Stimulated activated CD8-positive, alpha-beta memory T cell treated with anti-CD3 and anti-CD28 coated beads, Interleukin-7, amount 100 ng/mL, for 24 hours (primary cell): ENCODE measurements at places on chromosomes 3 and 15.

GRCh38 chr3:98343647-98344507 lies 9.8 kb upstream of the OR5K4 start:
- no peak for DNase-seq

DNA sequence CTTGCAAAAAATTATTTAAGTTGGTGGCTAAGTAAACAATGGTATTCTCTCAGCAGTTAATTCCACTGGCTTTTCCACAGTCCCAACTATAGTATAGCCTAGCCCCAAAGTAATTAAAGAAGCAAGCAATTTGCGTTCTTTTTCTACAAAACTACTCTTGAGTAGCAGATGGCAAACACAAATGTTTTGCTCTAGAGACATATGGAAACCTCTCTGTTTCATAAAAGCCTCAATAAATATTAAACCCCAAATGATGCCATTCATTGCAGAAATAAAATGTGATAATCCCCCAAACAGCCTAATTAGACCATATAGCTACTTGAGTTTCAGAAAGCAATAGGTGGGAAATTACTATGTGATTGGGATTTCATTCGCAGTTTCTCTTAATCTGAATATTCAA lies 8.7 kb upstream of the RAB8B start:
- no peak for DNase-seq

DNA sequence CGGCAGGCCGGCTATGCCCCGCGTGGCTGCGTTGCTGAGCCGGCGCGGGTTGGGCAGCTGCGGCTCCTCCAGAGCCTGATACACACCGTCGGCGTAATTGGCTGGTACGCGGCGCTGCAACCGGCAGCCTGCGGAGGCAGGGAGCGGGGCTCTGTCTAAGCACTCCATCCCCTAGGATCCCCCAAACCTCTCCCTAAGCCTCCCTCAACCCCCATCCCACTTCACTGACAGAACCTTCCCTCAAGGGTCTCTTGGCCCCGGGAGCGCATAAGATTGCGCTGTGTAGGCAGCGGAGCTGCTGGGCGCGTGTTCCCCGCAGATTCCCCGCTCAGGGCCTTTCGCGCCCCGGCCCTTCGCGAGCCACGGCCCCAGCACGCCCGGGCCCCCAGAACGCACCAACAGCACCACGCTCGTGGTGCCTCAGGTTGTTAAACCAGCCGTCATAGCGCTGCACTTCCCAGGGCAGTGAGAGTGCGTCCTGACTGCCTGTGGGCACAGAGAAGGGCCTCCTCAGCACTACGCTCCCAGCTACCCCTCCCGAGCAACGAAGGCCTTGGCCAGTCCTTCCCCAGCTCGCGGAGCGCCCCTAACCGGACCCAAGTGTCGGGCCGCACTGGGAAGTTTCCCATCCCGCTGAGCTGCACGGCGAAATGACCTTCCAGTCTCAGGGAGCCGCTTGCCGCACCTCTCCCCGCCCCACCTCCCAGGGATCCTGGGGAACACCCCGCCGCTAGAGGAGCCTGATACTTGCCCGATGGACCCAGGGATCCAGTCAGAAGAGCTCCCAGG lies 1.2 kb downstream of the DUOX2 start:
- no peak for DNase-seq

DNA sequence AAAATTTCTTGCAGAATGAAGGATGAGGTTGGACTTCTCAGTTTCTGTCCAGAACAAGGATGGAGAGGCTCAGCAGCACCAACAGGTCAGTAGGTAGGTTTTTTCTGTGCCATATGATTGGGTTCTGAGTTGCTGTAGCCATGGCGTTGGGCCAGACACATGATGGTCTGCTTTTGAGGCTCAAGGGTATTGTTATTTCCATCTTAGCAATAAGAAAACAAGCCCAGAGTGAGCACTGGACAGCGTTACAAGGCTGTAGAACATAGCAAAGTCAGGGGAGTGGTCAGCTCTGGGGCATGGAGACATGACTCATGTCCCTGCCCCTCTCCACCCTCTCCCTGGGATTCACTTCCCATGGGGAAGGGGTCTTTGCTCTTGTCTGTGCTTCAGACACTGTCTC lies 137.6 kb upstream of the TOPAZ1 start:
- DNase-seq: no peak

GRCh38 chr15:78322243-78322642 lies 17.9 kb upstream of the CRABP1 start:
- DNase-seq: no peak

GRCh38 chr3:123678108-123678511 lies 93.3 kb upstream of the HACD2 start:
- DNase-seq: no peak

DNA sequence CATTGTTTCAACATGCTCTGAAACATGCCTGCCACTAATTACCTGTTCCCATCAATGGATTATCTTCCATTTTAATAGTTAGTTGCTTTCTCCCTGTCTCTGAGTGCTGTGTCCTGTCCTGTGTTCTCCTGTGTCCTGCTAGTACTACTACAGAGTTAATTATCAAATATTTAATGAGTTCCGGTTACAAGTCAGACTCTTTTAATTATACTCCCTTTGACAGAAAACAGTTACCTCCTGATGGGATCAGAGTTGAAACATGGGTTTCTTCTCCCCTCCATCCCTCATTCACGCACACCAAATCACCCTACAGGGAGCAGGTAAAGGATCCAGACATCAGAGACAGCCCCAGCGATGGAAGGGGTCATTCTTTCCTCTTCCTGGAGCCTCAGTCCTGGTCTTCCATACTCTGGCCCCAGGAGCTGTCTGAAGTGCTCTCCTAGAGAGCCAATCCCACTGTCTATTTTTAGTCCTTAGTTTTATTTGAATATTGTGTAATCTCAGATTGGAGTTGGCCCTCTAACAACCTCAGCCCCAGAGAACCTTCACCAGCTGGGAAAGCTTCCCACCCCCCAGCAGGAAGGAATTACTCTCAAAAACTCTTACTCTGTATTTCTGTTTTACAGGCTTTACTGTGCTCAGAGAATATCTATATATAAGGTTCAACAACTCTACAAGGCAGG lies 137.0 kb upstream of the C2CD4B start:
- DNase-seq: no peak

DNA sequence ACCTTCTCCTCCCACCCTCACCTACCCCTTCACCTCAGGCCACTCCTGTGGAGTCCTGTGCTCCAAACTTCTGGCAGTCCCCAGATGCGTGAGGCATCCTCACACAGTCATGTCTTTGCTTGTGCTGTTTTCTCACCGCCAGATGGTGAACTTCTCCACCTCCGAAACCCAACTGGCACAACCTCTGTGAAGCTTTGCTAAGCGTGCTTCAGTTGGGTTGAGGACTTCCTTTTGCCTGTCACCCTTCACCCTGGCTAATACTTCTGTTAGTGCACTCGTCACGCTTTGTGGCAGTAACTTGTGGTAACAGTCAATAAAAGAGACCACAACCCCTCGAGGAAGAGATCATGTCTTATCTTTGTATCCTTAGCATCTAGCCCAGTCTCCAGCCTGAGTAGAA lies 42.0 kb upstream of the SKOR1 start:
- no peak for DNase-seq

DNA sequence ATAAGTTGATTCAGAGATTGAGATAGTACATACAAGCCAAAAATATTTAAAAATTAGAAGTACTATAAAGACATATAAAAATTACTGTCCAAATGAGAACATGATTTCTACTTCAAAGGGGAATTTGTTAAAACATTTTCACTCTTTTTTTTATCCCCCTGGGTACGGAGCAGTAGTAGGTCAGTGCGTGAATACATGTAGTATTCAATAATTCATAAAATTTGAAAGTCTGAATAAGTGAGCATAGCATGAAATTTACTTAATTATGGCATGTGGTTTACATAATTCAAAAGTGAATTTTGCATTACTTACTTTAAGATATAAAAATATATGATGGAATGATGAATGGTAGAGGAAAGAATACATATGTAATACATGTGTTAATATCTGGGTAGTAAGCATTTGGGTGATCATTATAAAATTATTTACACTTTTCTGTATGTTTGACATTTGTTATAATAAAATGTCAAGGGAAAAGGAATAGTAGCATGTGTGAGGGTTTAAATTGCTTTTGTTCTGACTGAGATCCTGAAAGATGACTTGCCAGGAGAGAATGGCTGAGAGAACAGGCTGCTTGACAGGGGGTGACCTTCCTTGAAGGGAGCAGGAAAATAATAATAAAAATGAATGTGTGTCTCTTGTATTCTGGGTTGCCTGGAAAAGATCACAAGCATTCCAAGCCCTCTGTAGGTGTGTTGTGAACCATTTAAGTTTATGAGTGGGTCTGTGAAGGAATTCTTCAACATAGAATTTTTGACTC lies 1178.8 kb downstream of the ZPLD1 start:
- no peak for DNase-seq

GRCh38 chr3:189598530-189599225 lies 32.5 kb upstream of the TP63 start:
- DNase-seq: no peak
